ENCODE measurements at places on chromosomes 16 and 17.

DNA sequence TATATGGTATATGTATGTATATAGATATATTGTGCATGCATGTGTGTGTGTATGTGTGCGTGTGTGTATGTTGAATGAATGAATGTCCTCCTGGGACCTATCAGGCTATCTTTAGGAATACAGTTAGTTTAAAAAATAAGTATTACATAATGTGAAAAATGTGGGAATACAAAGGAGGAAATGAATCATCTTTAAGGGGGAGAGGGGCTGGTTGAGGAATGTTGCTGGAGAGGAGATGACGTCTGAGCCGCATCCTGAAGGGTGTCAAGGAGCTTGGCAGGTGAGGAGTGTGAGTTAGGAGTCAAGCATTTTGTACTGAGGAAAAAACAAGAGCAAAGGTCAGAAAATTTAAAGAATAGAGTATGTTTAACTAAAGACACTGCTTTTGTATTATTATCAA, 62.4 kb upstream of the NLK start:
- no peak for DNase-seq

GRCh38 chr17:7232114-7232513, 2.2 kb downstream of the DVL2 start:
- no peak for DNase-seq

- no peak for DNase-seq
Measured at GRCh38 chr17:78933025-78933958, 8.1 kb upstream of the TIMP2 start.

- no peak for DNase-seq
Measured at GRCh38 chr16:24094660-24095059, 161.5 kb upstream of the CACNG3 start.

DNA sequence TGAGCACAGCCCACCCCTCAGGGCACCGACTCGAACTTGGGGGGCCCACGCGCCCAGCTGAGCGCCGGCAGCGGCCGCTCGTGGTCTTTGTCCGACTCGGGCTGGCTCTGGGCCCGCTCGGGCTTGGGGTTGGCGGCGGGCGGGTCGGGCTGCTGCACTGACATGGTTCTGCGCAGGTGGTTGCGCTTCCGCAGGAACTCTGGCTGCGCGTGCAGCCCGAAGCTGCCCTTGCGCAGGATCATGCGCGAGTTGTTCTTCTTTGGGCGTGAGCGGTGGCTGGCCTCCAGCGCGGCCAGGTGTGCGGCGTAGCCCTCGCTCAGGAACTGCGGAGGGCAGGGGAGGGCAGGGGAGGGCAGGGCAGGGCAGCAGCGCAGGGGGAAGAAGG, 11.1 kb downstream of the PIMREG start:
- no peak for DNase-seq

DNA sequence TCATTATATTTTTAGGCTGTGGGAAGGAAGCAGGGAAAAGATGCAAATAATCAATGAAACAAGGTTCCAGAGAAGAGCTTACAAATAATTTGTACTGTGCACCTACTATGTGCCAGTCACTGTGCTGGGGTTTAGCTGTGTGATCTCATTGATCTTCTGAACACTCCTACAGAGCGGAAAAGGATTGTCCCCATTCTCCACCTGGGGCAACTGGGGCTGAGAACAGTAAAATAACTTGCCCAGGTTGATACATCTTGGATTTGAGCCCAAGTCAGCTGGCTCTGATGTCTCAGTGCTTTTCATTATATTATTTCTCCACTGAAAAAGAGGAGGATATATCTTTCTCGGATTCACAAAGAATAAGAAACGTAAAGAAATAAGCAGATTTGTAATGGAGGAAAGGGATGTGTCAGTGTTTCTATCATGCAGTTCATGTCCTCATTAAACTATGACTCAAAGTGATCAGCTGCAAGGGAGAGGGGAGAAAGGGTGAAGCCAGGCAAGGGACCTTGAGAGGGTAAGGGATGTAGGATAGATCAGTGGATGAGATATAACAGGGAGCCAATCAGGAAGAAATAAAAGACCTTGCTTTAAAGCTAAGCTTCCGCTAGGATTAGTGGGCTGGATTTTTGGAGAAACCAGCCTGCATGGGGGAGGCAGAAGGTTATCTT, 143.6 kb upstream of the NOL11 start:
- DNase-seq: no peak

GRCh38 chr16:50692999-50693781, at the start of gene NOD2:
TSS of gene NOD2 (plus strand) at chr16:50693606. CDS start at chr16:50699496, 5,890 bp downstream.
- DNase-seq: no peak

DNA sequence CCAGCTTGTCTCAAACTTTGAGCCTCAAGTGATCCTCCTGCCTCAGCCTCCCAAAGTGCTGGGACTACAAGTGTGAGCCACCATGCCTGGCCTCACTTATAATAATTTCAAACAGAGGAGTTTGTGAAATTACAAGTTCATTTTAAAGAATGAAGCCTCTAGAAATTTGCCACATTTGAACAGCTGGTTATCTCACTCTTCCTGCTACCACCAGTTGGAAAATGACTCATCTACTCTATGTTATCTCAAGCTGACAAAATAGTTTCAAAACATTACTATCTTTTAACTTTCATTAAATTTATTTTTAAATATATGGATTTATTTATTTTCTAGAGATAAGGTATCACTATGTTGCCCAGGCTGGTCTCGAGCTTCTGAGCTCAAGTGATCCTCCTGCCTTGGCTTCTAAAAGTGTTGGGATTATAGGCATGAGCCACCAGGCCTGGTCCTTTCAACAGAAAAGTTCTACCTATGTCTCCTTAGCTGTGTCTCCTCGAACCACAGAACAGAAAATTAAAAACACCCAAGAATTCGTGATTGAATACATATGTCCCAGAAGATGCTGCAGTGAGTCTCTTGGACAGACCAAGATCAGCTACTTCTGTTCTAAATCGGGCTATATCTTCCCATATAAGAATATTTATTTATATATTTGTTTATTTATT, 47.6 kb downstream of the MYH13 start:
- DNase-seq: no peak

DNA sequence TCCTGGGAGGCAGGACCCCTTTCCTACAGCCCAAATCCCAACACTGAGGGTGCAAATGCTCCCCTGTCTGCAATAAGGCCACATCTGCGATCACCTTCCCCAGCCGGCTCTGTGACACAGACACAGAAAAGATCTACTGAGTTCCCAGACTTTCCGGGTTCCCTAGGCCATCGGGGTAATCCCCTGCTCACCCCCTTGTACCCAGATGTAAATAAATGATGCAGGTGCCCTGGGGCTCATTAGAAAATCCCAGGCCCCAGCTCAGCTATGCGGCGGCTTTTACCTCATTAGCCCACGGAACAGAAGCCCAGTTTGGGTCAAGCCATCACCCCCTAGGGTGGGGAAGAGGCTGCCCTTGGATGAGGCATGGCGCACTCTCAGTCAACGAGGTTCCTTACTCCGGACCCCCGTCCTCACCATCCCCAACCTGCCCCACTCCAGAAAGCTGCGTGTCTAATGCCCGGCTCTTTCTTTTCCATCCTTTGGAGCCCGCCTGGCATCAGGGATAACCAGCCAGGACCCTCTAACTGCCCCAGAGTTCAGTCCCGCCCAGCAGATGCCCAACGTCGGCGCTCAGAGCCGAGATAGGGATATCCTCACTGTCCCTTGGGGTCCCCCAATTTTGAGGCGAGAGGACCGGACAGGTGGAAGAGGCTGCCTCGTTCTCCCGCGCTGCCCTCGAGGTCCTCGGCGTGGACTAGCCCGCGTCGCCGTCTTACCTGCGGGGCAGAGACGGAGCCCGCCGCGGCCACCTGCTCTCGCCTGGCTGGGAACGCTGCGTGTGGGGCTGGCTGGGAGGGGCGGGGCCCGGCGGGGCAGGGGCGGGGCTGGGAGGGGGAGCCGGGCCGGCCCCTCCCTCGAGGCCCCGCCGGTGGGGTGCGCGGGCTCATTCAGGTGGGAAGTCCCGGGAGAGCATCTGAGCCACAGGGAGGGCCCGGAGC, at the start of gene ZNF385C:
ZNF385C (minus strand) TSS at position 783 of the 941 bp plus-strand sequence. CDS start 35,417 bp downstream, outside the sequence.
- DNase-seq: no peak

- DNase-seq: no peak
Measured at GRCh38 chr17:61480414-61480807, 28.2 kb downstream of the TBX4 start.

DNA sequence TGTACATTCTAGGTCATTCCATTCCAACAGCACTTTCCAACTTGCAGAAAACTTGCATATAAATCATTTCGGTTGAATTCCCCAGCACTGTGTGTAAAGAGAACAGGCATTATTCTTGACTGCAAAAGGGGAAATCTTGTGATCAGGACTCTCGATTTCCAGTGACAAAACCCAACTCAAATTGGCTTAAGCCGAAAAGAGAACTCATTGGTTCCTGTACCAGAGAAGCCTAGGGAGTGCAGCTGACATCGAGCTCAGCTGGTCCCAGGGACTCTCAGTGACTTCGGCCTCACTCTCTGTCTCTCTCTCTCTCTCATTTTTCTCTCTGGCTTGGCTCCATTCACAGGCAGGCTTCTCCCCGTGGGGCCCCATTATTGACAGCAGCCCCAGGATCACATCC, 30.7 kb downstream of the CD300LF start:
- DNase-seq: no peak

- no peak for DNase-seq
Measured at GRCh38 chr16:27960619-27961295, 102.8 kb downstream of the GSG1L start.

DNA sequence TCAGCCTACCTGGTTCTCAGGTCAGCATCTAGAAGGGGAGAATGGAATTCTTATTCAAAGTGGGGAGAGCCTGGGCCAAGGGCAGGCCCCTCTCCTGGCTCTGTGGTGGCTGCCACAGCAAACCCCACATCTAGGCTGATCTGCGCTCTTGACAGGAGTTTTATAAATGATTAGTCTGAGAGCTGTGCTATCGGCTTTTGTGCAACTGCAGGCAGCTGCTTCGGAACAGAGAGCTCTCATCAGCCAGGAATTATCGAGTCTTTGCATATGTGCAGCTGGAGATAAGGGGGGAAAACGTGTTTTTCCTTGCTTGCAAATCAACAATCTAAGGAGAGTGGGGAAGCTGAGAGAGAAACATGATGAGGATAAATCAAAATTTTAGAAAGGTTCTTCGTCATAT, 91.7 kb downstream of the HS3ST3A1 start:
- DNase-seq: no peak

- no peak for DNase-seq
Measured at GRCh38 chr17:78057113-78057740, 71.3 kb downstream of the TMC6 start.

DNA sequence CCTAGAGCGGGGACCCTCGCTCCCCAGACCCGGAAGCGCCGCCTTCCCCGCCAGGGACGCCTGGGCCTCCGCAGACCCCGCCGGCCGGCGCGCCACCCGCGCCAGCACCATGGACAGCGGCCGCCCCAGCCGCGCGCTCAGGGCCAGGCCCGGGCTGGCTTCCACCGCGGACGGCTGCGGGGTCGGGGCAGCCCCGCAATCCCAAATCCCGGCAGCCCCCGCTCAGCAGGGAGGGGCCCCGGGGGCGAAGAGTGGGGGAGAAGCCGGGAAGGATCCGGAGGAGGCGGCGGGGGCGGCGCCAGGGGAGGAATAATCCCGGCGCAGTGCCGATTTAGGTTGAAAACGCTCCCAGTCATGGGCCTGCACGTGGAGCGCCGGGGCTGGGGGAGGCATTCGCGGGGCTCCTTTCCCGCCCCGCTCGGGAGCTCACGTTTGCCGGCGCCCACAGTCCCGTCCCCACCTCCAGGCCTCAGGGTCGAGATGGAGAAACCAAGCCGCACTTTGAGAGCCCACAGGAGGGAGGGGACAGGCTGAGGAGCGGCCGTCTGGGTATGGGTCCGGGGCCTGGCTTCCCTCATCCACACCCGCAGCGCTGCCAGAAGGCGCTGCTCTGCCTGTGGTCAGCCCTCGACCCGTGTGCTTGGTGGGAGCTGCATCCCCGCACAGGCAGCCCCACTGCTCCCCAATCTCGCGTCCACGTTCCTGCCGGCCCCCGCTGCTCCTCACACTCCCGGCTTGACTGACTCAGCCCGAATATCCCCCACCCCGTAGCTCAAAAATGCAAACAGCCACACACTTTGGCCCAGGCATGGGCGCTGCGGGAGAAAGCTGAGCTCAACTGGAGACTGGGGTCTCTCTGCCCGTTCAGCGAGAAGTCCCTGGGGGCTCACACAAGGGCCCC, 4.7 kb downstream of the FBXL16 start:
- no peak for DNase-seq

GRCh38 chr16:48426244-48427141, 41.3 kb upstream of the SIAH1 start:
- DNase-seq: no peak

- no peak for DNase-seq
Measured at GRCh38 chr17:73539166-73539565, 105.1 kb downstream of the SDK2 start.

DNA sequence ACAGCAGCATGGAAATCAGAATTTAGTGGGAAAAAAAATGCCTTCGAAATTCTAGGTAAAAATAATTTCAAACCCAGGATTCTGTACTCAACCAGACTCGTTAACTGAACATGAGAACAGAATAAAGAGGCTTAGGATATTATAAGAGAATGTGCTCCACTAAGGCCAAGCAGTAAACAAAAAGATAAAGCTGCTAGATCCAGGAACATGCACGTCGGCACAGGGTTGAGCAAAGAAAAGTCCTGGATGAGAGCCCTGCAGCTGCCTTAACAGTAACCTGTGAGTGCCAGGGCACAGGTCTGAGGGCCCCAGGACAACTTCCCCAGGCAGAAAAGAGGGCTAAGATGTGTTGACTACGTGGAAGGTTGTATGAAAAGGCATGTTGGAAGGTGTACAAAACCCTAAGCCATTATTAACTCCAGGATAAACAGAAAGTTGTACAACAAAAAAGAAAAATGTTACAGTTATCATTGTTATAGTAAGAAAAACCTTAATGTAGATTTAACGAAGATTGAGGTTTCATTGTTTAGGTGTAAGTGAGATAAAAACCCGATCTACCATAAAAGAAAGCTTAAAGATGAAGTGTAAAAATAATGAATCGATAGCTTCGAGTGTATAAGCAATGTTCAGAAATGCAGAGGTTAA, 42.3 kb upstream of the RBFOX3 start:
- no peak for DNase-seq

DNA sequence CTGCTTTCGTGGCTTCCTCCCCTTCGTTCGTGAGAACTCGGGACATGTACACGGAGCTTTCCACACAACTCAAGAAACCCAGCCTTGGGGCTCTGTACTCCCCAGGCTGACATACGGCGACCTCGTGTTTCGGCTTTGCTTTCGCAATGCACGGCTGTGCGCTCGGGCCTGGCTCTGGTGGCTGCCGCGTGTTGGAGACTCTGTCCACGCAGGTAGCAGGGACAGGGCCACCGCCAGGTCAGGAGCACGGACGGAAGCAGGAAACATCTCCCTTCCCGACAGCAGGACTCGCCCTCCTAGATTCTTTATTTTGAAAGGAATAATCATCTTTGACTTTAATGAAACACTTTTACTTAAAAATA, 17.3 kb downstream of the UTS2R start:
- no peak for DNase-seq

- DNase-seq: no peak
Measured at GRCh38 chr17:6753546-6753945, 2.3 kb upstream of the XAF1 start.

GRCh38 chr17:71496552-71496951, 624.3 kb upstream of the SOX9 start:
- no peak for DNase-seq

GRCh38 chr17:48012654-48013053, 24.9 kb downstream of the COPZ2 start:
- no peak for DNase-seq

Measured in hippocampal formation (tissue), 2 donors.